ENCODE measurements at places on chromosomes 2 and 18.

GRCh38 chr2:223536546-223536945, 65.6 kb downstream of the SCG2 start:
- DNase-seq = no peak

DNA sequence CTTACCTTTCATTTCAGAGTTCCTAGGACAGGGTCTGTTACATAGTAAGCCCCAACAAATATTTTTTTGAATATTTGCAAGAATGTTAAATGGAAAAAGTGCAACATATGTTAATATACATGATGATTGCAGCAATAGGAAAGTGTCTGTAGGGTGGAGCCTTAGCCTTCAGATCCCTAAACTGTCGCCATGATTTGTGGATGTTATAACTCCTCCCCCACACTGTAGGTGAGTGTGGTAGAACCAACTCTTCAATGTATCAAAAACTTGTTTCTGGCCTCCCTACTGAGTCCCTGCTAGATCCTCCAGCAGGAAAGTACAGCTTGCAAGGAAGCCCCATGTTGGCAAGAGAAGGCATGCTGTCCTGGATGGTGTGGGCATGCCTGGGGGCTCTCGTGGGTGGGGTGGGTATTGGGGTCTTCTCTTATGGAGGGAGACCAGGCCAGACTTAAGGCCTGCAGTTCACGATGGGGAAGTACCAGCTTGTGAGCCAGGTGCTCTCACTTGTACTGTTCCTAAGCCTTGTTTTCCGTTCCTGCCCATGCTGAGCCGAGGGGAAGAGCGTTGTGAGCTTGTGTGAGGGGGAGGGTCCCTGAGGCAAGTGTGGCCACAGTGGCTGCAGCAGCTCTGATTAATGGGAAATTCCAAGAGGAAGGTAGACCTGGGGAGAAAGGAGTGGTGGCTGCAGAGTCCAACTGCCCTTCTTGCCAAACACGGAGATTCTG, 11.4 kb downstream of the FHOD3 start:
- no peak for DNase-seq

DNA sequence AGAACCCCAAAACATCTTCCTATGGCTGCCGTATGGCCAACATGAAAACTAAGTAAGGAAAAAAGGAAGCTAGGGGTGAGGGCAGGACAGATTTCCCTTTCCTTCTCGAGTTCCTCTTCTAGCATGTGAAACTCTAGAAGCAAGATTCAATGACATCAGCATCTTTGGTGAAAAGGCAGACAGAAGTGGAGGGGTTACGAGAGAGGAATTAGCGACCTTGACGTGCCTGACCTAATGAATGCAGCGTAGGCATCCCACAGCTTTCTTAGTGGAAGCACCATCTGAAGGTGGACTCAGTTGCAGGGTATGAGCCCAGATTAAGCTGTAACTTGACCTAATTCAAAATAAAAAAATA, 47.9 kb upstream of the PELI1 start:
- DNase-seq = no peak

- DNase-seq = no peak
Observed at GRCh38 chr2:164952057-164952702, 3.1 kb downstream of the SLC38A11 start.

GRCh38 chr18:71529703-71530303, 1014.3 kb downstream of the CBLN2 start:
- no peak for DNase-seq

DNA sequence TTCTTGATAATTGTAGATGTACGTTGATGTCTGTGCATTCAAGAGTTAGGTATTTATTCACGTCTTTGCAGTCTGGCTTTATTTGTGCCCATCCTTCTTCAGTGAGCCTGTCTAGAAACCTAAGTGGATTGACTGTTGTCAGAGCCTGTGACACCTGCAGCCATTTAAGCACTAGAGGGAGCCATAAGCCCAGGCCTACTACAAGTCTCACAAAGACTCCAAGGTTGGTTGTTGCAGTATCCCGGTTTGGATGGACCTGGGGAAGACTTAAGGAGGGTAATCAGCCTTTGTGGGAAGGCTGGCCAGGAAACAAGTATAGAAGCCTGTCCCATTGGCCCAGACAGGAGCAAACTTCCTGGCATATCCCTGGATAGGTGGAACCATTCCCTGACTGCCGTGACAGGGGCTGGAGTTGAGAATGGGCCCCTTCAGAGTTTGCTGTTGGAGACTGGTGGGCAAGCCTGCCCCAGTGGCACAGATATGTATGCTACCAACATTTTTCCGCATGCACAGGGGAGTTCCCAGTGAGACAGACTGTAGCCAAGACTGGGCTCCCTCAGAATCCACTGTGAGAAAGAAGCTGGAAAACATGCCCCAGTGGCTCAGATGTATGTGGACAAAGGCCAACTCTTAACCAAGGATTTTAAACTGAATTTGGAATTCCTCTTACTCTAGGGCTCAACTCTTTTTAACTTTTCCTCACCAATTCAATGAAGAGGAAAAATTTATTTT, 9.3 kb upstream of the LRRC30 start:
- peak; percentile 39 for DNase-seq

- no peak for DNase-seq
Observed at GRCh38 chr2:178848335-178848734, 41.1 kb upstream of the TTN start.

DNA sequence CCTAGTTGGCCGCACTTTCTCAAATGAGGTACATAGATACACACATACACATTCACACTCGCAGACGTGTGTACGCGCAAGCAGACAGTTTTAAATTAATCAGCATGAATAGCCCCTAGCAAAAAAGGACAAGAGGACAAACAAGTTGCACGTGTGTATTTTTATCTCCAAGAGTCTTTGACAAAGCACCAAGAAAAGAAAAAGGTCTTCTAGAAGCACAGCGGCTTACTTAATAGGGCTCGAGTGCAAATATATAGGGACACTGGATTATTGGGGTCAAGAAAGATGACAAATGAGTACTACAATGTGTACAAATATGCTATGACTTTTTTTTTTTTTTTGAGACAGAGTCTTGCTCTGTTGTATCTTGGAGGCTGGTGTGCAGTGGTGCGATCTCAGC, 1.7 kb upstream of the BCL2 start:
- no peak for DNase-seq

DNA sequence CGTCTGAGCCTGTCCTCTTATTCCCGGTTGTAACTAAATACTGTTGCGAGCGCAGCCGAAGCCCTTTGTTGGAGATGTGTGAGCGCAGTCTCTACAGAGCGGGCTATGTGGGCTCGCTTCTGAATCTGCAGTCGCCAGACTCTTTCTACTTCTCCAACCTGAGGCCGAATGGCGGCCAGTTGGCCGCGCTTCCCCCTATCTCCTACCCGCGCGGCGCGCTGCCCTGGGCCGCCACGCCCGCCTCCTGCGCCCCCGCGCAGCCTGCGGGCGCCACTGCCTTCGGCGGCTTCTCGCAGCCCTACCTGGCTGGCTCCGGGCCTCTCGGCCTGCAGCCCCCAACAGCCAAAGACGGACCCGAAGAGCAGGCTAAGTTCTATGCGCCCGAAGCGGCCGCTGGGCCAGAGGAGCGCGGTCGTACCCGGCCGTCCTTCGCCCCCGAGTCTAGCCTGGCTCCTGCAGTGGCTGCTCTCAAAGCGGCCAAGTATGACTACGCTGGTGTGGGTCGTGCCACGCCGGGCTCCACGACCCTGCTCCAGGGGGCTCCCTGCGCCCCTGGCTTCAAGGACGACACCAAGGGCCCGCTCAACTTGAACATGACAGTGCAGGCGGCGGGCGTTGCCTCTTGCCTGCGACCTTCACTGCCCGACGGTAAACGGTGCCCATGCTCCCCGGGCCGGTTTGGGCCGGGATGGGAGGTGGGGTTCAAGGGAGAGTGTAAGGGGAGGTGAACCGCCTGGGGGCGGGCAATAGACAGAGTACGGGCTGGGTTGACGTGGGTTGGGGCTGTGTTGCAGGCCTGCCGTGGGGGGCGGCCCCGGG, at the start of gene HOXD12:
HOXD12 (plus strand) TSS at position 68 of the 819 bp plus-strand sequence; CDS start at position 75, 7 bp downstream.
- DNase-seq = no peak

DNA sequence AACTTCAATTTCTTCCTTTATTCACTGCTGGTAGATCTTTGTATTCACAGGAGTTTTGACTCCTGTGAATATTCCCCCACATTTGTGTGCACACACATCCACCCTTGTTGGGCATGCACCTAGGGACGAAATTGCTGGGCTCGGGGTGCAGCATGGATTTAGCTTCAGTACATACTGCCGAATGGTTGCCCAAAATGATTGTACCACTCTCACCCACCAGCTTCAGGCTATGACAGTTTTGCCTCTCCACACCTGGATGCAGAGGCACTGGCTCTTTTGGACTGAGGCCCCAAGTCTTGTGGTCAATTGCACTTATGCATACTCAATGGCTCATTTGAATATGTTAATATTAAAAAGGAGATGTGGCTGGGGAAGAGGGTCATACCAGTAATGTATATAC, 65.1 kb upstream of the ODC1 start:
- DNase-seq = no peak

GRCh38 chr2:8629402-8629801, 52.5 kb upstream of the ID2 start:
- no peak for DNase-seq

- DNase-seq = no peak
Observed at GRCh38 chr2:102251042-102251848, 60.1 kb upstream of the IL1RL1 start.

DNA sequence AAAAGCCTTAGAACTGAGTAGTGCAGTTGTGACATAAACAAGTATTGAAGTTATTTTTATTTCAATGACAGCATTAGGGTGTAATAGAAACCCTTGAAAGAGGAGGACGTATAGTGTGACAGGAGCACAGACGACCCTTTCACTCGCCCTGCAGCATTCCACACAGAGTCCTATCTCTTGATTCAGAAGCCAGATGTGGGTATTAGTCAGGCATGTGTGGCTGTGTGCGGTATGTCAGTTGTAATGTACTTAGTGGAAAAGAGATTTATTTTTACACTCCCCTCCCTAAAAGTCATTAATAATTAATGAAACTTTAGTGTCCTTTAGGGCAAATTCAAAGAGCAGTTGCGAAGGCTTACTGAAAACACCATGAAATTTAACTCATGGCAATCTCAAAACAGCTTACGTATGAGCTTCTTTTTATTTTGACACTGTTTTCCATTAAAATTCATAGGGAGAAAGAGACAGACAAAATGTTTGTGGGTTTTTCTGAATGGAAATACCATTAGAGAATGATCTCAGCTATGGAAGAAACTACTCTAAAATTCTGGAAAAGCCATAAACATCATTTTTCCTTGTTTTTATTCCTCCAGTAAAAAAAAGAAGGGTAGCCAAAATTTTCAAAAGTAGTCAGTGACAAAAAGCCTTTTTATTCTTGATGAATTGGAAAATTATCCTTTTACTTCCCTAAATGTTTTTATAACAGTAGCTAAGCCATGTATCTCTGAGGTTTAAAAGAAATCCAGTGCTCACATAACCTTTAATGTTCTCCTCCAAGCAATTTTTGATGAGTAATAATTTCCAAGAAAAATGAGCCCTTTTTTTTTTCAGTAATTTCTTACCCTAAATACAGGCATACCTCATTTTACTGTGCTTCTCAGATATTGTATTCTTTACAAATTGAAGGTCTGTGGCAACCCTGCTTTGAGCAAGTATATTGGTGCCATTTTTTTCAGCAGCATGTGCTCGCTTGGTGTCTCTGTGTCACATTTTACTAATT, 84.0 kb upstream of the DSEL start:
- no peak for DNase-seq

DNA sequence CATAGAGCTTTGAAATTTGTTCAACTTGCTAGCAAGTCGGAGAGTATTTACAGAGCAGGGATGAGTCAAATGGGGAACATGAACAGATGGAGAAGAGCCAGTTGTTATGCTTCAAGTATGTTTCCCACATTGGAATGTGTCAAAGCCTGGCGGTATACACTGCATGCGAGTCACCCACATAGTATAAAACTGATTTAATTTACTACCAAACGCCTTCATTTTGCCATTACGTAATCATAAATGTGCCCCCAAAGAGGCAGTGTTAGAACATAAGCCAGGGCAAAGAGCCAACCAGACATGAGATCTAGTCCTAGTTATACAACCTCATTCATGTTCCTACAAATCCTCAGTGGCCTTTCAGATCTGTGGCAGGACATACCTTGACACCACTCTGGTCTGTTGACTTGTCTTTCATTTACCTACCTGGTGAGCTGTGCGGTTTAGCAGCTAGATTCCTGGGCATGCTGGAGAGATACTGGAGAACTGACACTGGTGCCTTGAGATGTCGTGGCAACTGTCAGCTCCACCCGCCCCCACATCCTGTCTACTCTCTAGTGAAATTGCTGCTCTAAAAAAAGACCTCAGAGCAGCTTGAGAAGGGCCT, 21.7 kb upstream of the NRP2 start:
- no peak for DNase-seq

GRCh38 chr2:10570076-10570475, 119.7 kb downstream of the NOL10 start:
- DNase-seq = no peak

DNA sequence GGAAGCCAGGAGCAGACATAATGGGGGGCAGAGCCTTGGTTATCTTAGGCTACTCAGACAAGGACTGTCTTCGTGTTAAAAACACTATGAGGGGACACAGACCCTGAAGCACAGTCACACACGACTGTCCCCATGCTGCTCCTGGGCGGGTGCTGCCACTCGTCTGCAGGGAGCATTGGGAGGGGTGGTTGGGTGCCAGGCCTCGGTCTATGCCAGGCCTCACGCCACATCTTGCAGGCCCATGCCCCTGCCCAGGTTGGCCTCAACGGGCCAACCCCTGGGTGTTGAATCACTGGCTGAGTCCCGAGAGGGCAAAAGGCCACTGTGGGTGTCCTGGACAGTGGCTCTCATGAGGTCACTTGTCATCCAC, 97.9 kb downstream of the USP40 start:
- DNase-seq = no peak

DNA sequence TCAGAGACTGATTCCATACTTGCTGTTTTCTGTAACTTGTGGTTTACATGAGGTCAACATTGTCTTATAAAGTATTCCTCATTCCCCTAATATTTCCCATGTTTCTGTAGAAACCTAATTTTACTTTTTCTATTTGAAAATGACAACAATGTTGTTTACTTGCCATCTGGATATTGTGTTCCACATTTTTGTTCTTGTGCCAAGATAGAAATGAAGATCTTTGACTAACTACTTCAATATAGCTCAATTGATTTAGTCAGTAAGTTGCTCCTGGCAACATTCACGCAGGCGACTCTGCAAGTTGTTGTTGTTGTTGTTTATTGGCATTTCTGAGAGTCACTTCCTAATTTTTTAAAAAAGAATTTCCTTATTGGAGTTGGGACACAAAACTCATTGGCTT, 69.5 kb downstream of the CAVIN2 start:
- DNase-seq = no peak

DNA sequence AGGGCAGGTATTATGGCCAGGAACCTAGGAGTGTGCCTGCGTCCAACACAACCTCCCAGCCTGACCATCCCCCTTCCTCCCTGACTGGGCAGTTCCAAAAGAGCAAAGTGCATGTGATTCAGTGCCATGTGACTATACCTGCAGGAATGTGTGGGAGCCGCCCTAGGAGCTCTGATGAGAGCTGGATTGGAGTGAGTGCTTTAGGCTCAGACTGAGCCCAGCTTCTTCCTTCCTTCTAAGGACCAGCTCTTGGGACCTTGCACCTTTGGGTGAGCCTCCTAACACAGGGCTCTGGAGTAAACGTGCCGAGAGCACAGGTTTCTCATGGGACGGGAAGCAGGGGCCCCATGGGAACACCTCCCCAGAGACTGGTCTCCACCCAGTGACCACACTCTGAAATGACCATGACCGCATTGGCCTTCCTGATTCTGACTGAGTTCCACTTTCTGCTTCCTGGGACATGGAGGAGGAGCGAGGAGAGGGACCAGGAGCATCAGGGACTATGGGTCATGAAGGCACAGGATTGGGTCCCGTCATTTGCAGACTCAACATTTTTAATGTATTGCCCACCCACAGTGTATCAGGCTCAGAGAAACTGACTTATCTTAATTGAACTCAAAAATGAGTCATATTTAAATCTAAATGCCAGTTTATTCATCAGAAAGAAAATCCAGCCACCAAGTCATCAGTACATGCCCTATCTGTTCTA, 87.8 kb upstream of the BCL2L11 start:
- no peak for DNase-seq

All from Panc1 (cell line).